SW 1271 (cell line): ENCODE measurements at places on chromosomes 1 and 21.

DNA sequence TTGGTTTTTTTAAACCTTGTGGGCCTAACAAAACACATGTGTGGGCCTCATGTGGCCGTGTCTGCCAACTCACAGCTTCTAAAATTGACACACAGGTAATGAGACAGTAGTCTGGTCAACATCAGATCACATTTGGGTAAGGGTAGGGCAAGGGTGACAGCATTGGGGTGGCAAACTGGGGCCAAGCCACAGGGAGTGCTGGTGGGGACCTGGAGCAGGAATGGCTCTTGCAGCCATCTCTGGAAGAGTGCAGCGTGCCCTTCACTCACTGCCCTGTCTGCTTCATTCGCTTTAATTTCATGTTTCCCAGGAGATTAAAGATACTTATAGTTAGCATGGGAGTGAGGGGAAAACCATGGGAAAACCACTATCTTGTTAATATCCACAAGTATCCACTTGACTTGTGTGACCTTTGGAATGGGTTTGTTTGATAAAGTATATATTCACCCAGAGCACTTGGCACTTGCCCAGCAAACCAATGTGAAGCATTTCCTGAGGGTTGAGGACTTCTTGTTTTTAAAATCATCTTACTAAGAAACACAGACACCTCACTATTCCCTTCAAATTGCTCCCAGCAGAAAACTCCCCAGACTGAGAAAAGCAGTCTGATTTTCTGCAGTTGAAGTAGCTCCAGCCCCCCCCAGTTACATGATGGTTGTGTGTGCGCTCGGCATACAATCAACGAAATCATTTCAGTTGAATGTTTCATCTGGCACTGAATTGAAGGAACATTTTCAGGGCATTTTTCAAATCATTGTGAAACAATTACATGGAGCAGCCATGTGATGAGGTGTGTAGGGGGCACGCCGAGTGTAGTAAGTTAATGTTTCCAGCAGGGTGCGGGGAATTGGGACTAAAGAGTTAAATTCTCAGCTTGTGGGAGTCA, 175.7 kb downstream of the VPS13D start:
- DNase-seq: no peak

DNA sequence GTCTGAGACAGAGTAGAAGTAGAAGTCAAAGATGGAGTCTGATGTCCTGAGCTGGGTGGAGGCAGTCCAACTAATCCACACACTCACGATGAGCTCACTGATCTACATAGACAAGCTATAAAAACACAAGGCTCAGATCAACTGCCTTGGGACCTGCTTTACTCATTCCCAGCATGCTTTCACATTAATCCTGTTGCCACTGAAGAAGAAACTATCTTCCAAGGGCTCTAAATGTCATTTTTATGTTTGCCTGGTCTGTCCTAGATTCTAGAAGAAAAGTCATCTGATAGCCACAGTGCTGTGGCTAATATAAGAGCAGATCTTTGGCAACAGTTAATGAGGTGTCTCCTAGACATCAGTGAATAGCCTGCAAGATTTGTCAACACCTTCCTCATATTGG, 522.7 kb downstream of the NUF2 start:
- no peak for DNase-seq

DNA sequence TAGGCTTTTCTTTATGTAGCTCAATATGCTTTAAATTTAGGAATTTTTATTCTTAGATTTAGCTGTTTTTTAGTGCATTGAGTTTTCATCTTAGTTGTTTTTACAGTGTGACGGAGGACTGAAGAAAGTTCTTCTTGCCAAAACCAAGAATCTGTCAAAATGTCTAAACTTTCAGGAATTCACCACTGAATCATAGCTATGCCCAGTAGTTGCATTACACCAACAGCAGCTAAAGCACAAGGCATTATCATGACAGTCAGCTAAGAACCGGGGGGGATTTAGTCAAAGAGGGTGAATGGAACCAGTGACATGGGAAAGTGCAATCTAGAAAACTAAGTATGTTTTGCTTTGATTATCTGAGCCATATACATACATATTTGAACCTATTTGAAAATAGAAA, 6.5 kb upstream of the C1orf146 start:
- DNase-seq: no peak

DNA sequence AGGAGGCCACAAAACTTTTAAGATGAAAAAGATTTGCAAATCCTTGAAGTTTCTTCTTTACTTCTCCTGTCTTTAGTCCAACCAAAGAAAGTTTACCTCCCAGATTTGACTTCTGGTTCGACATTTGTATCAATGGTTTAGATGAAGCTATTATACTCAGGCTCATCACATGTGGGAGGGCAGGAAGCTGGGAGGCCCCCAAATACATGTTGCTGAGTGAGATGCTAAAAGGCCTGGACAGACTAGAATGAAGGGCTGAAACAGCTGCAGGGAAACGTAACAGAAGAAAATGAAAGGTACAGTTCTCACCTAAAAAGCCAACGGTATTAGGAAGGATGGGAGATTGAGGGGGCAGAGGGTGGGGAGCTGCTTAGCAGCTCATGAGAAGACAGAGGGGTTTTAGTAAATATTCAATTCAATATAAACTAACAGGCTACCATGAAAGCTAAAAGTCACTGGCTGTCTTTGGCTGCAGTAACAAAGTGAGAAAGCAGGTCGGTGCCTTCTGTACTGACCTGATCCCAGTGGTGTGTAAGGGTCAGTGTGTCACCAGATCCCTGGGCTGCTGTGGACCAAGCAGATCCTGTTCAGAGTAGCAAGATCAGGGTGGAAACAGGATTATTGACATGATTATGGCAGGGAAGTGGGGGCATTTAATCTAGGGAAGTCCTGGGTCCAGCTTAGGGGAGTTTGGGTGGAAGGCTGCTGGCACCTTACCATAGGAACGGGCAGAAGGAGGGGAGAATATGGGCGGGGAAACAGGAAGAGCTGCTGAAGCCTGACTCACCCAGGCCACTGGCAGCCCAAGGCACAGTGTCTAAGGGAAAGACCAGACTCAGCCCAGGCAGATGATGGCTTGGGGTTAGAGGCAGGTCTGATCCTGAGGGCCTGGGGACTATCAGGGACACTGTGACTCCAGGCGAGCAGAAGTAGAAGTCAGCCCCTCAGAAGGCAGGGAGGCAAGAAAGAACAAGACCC, 60.4 kb downstream of the KCNN3 start:
- peak; percentile 7 for DNase-seq

DNA sequence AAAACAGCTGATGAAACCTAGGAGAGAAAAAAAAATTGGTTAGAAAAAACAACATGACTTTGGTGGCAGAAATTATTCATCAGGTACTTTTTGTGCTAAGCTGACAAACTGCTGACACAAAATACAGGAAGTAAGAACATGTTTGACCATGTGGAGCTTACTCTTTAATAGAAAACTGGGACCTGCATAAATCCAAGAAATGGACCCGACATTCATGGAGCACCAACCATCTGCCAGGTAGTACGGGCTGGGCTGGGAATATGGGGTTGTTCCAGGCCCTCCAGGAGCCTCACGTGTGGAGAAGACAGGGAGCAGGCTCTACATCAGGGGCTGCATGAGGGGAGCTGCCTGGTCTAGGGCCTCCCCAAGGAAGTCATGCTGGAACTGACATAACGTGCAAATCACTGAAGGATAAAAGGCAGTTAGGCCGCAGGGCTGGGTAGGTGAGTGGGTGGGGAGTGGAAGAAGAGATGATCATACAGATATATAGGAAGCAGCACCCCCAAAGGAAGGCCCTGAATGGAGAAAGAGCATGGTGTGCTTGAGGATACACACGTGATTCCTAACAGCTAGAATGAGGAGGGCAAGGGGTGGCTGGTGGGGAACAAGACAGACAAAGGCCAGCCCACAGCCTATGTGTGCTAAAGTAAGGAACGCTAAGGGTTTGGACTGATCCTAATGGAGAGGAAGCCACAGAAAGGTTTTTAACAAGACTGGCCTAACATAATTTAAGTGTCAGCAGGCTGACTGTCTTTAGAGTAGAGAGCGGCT, 26.1 kb downstream of the CD58 start:
- no peak for DNase-seq

DNA sequence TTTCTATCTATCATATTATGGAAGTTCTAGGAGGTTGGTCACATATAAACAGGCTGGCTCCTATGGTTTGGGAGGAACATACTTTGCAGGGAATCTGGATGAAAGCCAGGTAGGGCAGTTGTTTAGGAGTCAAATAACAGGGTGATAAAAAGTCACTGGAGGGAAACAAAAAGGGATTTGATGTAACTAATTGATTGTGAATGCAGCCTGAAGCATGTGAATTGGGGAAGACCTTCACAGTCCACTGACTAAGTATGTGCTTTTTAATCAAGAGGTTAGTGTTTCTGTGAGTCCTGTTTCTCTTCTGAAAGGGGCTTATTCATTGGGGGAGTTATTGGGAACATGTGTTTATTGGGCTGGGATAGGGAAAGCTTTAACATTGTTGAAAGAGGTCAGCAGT, 41.3 kb downstream of the HMCN1 start:
- DNase-seq: no peak

DNA sequence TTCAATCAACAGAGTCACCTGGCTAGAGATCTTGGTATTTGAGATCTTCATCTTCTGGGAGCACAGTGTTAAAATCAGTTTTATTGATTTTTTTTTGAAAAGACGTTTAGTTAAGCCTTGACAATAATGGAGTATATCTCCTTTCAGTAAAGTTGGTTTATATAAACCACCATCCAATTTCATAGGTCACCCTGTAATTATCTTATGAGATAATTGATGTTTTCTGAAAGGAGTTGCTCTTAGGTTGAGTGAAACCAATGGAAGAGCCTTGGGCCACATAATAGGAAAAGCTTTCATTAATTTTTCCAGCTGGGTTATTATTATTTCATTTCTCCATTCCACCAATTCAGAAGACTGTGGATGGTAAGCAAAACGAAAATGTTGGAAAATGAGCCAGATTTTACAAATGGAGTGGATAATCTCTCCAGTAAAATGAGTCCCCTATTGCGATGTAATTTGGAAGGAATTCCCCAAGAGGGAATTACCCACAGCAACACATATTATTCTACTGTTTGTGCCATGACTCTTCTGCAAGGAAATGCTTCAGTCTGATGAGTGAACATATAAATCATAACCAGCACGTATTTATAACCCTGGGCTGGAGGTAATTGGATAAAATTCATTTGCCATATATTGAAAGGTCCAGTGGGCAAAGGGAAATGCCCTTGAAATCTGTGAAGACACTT, 46.2 kb upstream of the TINAGL1 start:
- DNase-seq: no peak

DNA sequence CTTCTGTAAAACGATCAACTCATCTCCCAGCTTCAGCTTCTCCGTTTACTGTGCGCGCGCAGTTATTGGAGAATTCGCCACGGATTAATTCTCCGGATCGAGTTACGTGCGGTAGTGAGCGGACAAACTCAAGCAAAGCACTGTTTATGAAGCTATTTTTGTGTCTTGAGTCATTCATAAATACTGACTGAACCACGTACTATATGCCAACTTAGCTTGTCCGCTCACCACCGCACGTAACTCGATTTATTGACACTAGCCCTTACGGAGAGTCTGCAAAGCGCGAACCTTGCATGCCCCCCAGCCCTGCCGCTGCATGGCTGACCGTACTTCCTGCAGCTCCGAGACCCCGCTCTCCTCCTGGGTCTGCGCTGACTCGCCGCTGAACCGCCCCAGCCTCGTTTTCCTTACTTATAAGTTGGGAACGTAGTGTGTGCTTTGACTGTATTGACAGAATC, 773 bp downstream of the CHD1L start:
- DNase-seq: no peak

GRCh38 chr1:69697340-69697739, 129.6 kb downstream of the LRRC7 start:
- DNase-seq: no peak

- no peak for DNase-seq
Measured at GRCh38 chr21:38263493-38263892, 6.7 kb downstream of the KCNJ15 start.

- no peak for DNase-seq
Measured at GRCh38 chr1:109432336-109432735, 6.1 kb upstream of the PSMA5 start.

GRCh38 chr1:27149084-27149761, 5.7 kb downstream of the SLC9A1 start:
- no peak for DNase-seq

- DNase-seq: no peak
Measured at GRCh38 chr1:20491178-20491577, 5.2 kb upstream of the CAMK2N1 start.

DNA sequence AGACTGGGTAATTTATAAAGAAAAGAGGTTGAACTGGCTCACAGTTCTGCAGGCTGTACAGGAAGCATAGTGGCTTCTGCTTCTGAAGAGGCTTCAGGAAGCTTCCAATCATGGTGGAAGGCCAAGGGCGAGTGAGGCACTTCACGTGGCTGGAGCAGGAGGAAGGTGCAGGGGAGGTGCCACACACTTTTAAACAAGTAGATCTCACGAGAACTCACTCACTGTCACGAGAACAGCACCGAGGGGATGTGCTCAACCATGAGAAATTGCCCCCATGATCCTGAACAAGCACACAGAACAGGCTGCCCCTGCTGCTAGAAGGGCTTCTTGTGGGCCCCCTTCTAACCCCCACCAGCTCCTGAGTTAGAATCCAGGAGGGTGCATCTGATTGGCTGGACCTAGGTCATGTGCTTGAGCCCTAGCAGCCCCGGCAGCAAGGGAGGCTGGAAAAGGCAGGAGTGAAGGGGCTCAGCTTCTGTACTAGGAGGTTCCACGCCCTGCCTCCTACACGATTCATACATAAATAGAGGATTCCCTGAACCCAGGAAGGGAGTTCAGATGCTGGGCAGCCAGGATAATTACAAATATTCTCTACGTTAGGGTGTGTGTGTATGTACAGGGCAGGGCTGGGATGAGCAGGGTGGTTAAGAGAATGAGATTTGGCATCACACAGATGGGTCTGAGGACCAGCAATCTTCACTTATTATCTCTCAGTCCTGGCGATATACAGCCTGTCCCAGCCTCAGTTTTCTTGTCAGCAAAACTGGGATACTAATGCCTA, 72.8 kb upstream of the ATP5PO start:
- DNase-seq: no peak

DNA sequence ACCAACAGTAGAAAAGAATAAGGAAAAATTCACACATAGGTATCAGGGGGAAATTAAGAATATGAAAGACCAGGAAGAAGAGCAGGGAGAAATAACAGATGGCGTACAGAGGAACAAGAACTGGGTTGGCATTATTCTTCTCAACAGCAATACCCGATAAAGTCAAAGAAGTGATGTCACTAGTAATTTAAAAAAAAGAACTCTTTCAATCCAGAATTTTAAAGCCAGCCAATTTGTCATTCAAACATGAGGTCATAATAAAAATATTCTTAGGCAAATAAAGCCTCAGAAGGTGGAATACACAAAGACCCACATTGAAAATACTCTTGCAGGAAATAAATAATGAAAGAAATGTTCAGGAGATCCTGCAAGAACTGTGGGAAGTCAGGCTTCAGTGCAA, 8.8 kb downstream of the NCMAP start:
- no peak for DNase-seq
